ENCODE measurements at places on chromosomes 5 and 9.

DNA sequence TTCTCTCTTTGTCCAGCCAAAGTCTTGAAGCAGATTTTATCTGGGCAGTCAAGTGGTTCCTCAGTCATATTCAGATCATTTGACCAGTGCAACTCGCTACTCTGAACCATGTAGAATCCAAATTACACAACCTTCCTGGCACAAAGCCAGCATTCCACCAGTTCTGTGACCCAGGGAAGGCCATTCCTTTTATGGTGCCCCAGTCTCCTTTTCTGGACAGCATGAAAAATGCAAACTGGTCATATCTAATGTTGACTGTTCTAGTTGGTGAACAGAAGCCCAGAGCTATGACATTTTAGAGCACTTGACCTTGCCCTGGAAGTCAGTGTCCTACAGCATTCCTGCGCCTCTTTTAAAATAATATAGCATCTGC is 364.6 kb downstream of the BRINP1 start:
- peak; percentile 88 for DNase-seq

GRCh38 chr5:141960449-141961323 is 2.7 kb upstream of the PCDH12 start:
- peak; percentile 78 for DNase-seq

DNA sequence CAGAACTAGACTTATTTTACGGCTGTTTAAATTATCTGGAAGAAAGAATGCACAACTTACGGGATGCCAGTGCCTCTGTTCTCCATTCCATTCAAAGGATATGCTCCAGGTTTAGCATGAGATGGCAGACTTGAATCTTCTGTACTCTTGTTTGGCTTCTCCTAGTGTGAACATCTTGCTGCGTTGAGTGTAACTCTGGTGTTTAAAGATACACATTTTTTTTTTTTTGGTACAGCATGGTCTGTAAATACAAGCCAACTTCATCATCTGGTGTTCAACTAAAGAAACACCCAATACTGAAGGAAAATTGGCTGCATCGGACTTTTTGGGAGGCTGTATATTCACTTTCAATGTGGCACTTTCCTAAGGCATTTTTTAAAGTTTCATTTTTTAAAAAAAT is 7.4 kb upstream of the MIER3 start:
- DNase-seq = no peak

DNA sequence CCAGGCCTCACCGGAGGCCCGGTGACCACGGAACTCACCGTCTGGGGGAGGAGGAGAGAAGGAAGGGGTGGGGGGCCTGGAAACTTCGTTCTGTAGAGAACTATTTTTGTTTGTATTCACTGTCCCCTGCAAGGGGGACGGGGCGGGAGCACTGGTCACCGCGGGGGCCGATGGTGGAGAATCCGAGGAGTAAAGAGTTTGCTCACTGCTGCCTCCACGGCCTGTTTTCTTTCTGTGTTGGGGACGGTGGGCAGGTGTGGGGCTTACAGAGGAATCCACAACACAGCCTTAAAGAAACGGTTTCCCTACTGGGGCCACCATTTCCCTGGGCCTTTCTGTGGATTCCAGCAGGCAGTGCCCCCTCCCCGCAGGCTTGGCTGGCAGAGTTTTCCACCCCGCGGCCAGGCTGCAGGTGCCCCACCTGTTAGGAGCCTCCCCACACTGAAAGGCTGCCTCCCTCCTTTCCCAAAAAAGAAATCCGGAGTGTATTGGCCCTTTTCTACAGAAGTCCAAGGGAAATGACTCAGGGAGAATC is 80.8 kb downstream of the NTNG2 start:
- DNase-seq = no peak

GRCh38 chr9:68496356-68496755 is 44.3 kb downstream of the TMEM252 start:
- DNase-seq = peak; percentile 13

- no peak for DNase-seq
Observed at GRCh38 chr5:541539-542318, 17.5 kb upstream of the SLC9A3 start.

DNA sequence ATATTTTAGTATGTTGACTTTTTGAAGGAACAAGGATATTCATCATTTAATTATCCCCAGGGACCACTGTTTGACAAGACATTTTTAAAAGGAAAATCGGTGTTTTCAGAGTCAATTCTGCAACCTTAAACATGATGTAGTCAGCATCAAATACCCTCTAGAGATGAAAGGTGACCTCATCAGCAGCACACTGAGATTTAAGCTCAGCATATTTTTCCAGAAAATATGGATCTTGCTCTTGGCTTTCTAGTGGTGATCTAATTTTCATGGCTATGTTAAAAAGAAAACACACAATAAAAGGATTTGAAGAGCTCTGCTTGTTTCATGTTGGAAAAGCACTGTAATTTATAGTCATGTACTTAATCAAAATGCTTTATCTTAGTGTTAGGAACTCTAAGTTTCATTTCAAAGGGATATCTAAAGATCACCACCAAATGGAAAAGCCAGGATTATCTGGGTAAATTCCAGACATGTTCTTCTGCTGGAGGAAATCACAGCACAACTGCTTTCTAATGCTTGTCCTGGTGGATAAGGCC is 487.2 kb downstream of the ENC1 start:
- no peak for DNase-seq

DNA sequence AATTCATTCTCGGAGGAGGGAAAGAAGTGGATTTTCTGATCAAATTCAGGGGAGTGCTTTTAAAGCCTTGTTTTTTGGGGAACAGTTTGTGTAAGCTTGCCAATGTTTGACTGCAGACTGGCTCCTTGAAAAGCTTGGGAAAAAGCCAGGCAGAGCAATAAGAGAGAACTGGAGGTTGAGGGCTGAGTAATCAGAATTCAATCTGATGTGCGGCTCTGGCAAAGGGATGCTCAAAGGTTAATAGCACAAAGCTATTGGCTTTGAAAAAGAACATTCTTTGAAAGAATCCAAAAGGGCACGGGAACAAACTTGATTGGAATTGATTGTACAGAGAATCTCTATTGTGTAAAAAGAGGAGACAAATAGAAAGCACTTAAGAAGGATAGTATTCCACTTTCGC is 279.3 kb downstream of the YTHDC2 start:
- DNase-seq = no peak

DNA sequence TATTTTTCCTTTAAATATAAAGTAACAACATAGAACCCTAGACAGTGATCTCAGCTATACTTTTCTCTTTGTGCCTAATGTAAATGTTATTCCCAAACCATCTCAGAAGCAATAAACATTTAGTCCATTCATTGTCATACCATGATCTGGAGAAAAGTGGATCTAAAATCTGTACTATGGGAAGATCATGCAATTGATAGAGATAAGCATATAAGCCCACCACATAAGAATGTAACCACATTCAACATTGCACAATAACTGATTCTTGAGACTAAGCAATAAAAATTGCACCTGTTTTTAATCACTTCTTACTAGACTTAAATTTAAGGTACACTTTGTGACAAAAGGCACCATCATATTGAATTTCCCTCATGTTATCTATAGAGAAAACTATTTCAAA is 1403.0 kb upstream of the C9orf72 start:
- DNase-seq = no peak

- no peak for DNase-seq
Observed at GRCh38 chr9:11701706-11702105, 991.5 kb upstream of the TYRP1 start.

GRCh38 chr9:99360026-99360425 is 137.9 kb downstream of the SEC61B start:
- DNase-seq = no peak

DNA sequence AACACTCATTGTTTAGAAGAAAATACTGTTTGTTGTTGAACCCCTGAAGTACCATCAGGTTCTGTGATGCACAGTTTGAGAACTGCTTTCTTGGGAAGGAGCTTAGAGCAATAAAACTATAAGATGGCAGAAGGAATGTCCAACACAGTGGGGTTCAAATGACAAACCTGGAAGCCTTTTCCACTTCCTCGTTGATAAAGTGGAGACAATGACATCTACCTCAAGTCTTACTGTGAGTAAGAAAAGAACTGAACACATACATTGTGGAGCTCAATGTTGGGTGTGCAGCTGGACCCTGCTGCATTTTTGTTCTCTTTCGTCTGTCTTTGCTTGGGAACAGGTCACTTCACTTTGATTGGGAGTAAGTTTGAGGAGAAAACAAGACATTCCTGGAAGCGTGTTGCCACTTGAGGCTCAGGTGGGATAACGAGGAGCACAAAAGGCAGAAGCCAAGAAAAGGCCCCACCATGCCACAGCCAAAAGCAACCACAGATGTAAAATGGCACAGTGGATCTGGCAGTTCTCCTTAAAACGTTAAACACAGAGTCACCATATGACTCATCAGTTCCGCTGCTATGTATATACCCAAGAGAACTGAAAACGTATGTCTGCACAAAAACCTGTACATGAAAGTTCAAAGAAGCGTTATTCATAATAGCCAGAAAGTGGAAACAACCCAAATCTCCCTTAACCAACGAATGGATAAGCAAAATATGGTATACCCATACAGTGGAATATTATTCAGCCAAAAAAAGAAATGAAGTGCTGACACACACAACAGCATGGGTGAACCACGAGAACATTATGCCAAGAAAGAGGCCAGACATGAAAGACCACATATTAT is 42.9 kb upstream of the SUB1 start:
- peak; percentile 81 for DNase-seq

- DNase-seq = no peak
Observed at GRCh38 chr5:72194846-72195245, 87.6 kb downstream of the MAP1B start.

- DNase-seq = no peak
Observed at GRCh38 chr5:5371957-5372356, 50.5 kb upstream of the ICE1 start.

DNA sequence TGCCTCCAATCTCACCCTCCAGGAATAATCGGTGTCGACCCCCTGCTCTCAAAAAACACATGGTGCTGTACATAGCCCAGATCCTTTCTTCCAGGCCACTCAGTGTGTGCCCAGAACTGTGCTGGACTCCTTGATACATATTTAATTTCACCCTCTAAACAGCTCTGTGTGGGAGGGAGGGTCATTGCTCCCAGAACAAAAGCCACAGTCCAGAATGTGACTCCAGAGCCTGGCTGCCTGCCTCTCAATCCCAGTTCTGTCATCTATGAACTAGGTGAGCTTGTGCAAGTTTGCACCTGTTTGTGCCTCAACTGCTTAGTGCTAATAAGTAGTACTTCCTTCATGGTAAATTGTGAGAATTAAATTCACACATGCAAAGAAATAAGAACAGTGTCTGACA is 93.1 kb downstream of the GABBR2 start:
- DNase-seq = no peak

GRCh38 chr5:147892696-147893296 is 13.5 kb downstream of the C5orf46 start:
- DNase-seq = no peak

- no peak for DNase-seq
Observed at GRCh38 chr5:2266641-2267240, 384.0 kb upstream of the IRX4 start.

DNA sequence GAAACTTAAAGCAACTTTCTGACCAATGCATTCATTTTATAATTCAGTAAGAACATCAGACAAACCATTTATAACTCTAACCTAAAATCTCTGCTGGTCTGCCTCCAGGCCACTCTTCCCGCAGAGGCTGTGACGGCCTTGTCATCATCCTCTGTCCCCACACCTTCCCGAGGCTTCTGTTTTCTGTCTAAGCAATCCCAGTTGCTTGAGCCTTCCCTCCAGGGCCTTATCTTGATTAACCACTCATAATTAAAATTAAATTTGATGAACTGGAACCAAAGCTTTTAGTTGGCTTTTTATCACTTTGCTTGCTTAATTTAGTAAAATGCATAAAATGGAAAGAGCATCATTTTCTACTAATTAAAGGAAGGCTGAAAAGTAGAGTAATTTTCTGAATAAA is 312.4 kb downstream of the DIRAS2 start:
- DNase-seq = no peak

DNA sequence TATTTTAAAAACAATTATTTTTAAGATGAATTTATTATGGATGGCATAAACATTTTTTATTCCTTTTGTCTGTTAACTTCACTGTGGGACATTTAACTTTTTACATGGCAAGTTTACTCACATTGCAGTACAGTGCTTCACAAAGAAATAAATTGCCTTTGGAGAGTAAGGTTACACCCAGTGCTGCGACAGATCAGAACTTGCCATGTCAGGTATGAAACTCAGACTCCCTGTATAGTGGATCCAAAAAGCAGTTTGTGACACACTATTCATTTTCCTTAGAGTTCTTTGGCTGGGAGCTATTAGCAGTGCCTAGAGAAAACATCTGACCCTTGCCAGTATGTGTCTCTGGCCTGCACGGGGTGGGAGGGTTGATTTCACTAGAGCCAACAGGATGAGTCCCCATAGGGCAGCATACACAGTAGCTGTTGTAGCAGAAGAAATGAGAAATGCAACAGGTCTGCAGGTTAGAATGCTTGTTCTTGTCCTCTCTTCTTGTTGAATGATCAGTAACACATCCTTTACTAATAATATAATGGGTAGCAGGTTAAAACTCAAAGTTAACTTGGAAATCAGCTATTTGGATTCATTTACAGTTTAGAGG is 42.9 kb downstream of the STARD4 start:
- no peak for DNase-seq
